ENCODE measurements at places on chromosomes 3 and 15.

DNA sequence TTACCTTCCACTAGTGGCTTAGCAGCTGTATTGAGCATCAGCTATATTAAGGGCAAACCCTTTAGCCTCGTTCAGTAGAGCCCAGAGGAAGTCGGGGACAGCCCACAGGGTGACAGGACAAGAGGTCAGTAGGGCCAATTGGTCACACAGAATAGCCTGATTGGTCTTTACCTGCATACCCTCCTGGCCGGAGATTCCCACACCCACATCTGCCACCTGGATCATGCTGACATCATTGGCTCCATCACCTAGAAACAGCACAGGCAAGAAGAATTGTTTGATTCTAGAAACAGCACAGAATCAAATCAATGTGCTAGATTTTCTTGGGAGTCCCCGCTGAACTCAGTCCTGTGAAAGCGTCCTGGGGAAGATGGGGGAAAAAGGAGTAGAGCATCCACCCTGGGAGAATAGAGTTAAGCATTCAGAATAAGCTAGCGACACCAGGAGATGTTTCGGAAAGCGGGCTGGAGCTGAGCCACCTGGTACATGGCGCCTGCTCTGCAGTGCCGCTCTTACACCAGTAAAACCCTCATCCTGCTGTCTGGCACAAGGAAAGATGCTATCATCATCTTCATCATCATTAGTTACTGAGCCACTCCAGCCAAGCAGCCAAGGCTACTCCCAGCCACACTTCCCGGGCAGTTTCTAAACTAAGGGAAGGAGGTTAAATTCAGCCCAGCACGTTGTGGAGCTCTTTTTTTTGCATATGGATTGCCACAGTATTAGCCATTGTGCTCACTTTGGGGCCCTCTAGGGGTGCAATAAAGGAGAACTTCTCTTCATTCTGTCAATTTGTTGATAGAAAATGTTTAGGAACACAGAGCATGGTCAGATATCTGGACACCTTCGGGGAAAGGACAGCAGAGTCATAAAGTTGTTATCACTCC lies 171.3 kb downstream of the ATP10A start:
- peak; percentile 56 for DNase-seq

GRCh38 chr3:169667166-169668071 lies 3.9 kb upstream of the MECOM start:
- no peak for DNase-seq

- no peak for DNase-seq
Measured at GRCh38 chr3:43526956-43527355, 94.9 kb downstream of the ANO10 start.

GRCh38 chr15:41727143-41727542 lies 47.1 kb upstream of the MAPKBP1 start:
- peak; percentile 41 for DNase-seq

GRCh38 chr3:38232701-38233100 lies 32.9 kb upstream of the SLC22A13 start:
- no peak for DNase-seq

Measured in fibroblast of upper back skin (primary cell).